ENCODE measurements at places on chromosomes 11 and 22.

DNA sequence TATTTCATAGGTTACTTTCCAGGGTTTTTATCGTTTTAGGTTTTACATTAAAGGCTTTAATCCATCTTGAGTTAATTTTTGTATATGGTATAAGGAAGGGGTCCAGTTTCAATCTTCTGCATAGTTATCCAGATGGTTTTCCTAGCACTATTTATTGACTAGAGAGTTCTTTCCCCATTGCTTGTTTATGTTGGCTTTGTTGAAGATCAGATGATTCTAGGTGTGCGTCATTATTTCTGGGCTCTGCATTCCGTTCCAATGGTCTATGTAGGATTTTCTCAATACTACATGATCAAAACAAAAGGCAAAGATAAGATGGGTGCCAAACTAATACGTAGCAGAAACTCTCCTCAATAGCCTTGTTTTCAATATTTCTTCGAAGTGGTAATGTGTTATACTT, 14.3 kb upstream of the RIC3 start:
- DNase-seq = no peak

DNA sequence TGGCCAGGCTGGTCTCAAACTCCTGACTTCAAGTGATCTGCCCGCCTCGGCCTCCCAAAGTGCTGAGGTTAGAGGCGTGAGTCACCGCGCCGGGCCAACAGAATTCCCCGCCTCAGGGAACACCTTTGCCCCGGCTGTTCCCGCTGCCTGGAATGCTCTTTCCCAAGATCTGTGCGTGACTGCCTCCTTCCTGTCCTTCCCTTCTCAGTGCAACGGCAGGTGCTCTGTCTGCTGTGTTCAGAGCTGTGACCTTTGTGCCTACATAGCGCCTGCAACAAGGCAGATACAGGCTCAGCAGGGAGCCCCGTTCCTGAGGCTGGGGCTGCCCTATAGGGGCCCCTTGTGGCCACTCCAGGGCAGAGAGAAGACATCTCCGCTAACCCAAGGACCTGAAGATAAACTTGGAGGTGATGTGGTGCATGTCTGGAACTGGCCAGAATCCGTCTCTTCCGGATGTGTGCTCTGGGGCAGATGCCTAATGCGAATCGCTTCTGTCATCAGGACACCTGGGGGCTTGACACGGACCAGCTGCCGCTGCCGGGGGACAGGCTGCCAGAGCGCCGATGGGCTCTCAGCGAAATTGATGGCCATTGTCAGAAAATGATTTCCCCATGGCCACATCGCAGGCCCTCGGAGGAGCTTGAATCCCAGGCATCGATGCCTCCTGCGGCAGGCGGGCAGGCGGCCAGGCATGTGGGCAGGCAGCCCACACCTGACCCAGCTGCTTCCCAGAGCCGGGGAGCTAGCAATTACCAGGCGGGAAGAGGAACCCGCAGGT, 43.5 kb upstream of the TCF20 start:
- peak; percentile 69 for DNase-seq

DNA sequence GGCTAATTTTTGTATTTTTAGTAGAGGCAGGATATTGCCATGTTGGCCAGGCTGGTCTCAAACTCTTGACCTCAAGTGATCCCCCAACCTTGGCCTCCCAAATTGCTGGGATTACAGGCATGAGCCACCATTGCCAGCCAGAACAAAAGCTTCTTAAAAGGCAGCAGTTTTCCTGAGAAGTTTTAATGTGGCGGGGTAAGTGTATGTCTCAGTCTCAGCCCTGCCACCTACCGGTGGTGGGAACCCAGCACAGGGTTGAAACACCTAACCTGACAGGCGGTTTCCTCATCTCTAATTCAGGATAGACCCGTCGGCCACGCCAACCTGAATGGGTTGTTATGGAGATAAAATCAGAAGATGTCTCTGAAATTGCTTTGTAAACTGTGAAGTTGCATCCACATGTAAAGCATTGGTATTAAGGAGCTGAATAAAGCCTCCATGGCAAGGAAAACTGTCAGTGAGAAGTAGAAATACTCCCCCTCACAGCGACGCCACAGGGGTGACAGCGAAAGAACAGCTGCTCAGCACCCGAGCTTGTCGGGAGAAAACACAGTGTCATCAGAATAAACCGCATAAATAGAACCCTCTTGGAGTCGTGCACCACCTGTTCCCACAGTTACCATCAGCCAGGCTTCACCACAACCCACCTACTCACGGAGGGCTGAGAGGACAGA, 165.9 kb upstream of the NCAM1 start:
- DNase-seq = no peak

- no peak for DNase-seq
These were observed 52.2 kb downstream of the NFAM1 start for GRCh38 chr22:42379966-42380537.

DNA sequence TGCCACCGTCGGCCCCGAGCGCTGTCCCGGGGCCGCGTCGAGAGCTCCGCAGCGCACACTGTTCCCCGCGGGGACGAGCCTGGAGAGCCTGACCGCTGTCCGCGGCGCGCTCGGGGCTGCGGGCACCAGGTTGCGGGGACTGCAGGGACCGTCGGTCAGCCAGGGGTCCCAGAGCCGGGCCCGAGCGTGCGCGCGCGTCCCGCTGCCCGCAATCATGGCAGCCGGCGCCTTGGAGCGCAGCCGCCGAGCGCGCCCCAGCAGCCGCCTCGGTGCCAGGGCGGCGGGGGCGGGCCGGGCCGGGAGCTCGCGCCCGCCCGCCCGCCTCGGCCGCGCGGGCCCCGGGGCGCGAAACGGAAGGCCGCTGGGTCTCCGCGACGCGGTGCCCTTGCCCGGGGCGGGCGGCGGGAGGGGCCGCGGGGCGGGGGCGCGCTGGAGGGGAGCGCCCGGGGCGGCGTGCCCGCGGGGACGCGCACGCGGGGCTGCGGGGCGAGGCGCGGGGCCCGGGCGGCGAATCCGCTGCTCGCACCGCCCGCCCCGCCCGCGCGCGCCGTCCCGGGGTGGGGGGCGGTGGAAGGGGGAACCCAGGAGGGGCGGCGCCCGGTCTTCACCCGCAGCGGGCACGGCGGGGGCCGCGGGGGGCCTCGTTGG, 79.4 kb upstream of the PPARA start:
- peak; percentile 77 for DNase-seq

GRCh38 chr11:114259551-114259983, 36.6 kb upstream of the NNMT start:
- DNase-seq = no peak

DNA sequence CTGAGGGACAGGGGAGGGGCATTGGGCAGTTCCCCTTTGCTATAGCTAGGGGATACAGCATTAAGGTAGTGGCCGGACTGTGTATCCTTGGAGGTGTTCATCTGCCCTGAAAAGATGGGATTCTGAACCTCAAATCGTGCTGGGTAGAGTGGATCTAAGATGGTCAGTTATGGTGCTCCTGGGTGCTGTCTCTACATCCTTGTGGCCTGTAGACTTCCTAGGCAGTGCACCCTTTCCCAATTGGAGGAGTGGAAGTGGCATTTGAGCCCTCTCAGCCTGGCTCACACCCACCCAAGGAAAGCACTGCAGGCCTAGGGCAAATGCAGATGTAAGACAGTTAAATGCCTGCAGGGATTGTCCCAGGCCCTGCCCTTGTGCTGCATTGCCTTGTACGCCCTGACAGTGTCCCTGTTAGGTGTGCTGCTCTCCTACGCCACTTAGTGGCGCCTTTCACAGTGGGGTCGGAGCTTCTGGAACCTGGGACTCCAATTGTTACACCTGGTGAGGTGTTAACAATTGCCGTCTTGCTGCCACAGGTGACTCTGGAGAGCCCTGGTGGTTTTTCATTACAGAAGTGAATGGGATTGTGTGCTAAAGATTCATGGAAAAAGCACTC, 35.0 kb downstream of the PPFIBP2 start:
- DNase-seq = peak; percentile 48

DNA sequence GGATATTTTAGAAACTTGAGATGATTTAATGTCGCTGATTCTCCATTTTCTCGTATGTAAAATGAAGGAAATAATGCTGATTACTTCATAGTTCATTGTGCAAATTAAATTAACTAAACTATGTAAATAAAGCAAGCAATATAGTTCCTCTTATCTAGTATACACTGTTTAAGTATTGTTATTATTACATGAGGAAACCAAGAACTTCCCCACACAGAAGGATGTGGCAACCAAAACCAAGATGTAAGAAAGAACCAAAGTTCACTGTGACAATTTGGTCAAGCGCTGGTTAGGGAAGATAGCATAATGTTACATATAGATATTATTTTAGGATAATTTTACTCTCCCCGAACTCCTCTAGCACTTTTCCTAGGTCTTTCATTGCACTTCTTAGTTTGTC, 103.2 kb downstream of the XKR3 start:
- DNase-seq = no peak

DNA sequence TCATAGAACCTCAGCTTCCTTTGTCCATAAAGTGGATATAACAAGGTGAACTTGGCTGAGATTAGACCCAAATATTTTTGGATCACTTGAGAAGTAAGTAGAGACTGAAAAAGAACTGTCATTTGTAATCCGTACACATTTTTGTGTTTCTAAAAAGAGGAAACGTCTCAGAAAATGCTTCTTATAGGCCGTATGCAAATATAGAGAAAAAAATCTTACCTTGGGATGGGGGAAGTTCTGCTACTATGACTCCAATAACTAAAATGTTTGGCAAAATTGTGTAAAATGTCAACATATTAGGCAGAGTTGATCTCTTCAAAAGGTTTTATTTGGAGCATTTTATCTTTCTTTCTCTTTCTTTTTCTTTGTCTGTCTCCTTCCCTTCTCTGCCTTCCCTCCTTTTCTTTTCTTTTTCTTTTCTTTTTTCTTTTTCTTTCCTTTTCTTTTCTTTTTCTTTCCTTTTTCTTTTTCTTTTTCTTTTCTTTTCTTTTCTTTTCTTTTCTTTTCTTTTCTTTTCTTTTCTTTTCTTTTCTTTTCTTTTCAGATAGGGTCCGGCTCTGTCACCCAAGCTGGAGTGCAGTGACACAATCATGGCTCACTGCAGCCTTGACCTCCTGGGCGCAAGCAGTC, 48.2 kb downstream of the ADM start:
- DNase-seq = no peak

GRCh38 chr11:66548041-66548440, 1.3 kb downstream of the ACTN3 start:
- DNase-seq = no peak

GRCh38 chr11:7056828-7057513, 31.8 kb upstream of the RBMXL2 start:
- DNase-seq = no peak

GRCh38 chr22:37282385-37282677, at the start of gene CYTH4:
CYTH4 (plus strand) TSS chr22:37282508; CDS start chr22:37282570, 62 bp downstream.
- DNase-seq = peak; percentile 82

DNA sequence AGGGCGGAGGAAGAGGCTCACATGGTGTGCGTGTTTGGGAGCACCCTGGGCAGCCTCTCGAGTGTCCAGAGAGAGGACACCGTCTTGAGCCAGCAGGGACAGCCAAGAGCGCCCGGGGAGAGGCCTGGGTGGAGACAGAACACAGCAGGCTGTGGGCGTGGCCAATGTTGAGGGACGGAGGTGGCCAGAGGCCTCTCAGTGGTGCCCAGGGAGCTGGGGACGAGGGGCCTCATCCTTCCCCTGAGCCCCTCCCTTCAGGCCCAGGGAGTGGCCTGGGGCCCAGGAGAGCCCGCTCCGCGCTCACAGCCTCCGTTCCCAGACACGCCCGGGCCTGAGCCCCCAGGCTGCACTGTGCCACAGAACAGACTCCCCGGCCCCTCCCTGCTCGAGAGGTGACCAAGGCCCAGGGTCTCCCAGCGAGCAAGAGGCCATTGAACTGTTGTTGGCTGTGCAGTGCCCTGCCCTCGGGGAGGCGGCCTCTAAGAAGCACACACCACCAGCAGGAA, 48.4 kb downstream of the CDKN1C start:
- DNase-seq = no peak

DNA sequence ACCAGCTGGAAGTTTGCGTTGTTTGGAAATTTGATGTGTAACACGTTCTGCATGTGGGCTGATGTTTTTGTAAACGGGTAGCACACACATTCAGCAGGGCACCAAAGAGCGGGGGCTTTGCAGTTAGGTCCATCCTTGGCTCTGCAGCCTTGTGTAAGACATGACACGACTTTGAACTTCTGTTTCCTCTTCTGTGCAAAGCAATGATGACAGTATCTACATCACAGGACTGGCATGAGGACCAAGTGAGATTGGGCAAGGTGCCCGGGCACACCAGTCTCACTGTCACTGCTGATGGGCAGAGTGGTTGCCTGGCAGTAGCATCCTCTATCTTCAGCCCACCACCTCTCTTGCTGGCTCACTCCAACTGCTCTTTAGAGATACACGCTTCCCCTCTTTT, 3.3 kb downstream of the TCN2 start:
- DNase-seq = no peak

DNA sequence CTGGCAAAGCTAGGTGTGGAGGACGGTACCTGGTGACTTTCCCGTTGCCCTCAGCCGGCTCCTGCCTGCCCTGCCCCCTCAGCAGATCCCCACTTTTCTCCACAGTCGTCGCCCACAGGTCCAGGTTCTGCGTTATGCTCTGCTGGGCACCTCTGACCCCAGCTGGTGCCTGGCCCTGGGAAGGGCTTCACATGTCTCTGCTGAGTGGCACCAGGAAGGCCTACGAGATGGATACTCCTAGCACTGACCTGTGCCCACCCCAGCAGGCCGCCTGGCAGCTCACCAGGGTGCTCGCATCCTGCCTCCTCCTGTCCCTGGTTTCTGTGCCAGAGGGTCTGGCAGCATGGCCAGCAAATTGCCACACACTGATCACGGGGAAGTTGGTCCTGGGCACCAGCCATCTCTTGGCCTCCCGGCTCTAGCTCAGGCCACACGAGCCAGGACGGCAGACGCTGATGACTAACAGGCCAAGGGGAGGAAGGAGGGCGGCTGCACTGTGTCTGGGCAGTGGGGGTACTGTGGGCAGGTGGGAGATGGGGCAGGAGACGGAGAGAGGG, 13.8 kb downstream of the CARS1 start:
- DNase-seq = no peak

DNA sequence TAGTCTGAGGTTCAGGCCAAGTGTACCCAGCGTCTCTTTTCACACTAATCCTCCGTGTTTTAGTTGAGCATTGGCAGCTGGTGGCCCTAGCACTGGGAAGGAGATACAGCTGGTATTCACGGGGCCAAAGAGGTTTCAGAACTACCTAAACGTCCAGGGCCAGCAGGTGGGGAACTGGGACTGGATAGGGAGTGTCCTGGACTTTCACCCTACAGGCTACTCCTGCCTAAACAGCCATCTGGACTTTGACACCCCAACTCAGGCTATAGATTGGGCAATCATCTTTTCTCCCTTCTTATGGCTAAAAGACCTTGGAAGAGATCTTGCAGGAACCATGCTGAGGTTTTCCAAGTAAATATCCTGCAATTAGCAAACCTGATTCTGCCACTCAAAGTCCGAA, 2.8 kb downstream of the SPON1 start:
- no peak for DNase-seq

DNA sequence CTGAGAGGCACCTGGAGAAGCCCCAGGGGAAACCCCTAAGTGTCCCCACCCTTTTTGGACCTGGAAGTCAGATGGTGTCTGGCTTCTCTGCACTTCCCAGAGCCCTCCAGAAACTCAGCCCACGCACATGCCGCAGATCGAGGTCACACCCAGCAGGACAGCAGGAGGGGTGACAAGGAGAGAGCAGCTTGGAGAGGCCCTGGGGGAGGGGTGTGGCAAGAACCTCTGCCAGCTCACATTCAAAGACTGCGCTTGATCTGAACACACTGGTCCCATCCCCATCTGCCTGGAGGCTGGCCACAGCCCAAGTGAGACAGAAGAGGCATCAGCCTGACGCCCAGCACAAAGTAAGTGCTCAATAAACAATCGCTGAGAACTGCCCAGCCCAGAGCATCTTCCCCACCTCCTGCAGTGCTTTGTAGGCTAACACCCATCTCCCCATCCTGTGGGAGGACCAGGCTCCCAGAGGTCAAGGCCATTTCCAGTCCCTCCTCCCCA, 21.4 kb downstream of the TMPRSS6 start:
- DNase-seq = no peak

- no peak for DNase-seq
These were observed 119.3 kb downstream of the OSBP2 start for GRCh38 chr22:30813936-30814335.

All from B cell (primary cell).